ENCODE measurements at places on chromosomes 1 and 21.

GRCh38 chr1:106995970-106996369, 60.5 kb upstream of the PRMT6 start:
- DNase-seq: no peak

GRCh38 chr1:61851849-61852669, 109.8 kb downstream of the PATJ start:
- no peak for DNase-seq

GRCh38 chr1:113101588-113101987, 28.6 kb downstream of the LRIG2 start:
- DNase-seq: no peak

GRCh38 chr1:40265919-40266318, 7.9 kb downstream of the ZMPSTE24 start:
- DNase-seq: no peak

GRCh38 chr21:43764576-43765495, 11.3 kb downstream of the CSTB start:
- DNase-seq: no peak

DNA sequence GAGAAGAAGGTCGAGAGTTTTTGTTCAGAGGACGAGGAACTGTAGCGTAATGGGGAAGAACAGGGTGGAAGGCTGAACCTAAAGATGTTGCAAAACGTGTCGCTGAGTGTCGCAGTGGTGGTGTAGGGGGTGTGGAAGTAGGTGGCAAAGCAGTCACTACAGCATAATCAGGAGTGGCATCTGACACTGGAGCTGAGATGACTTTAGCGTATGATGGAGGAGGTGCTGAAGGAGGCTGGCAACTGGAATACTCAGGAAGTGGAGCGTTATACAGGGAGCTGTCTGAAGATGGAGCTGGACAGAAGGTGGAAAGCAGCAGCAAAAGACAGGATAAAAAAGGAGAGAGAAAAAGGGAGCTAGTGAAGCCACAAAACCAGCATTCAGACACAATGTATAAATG, 89.9 kb upstream of the LBR start:
- DNase-seq: no peak

- peak; percentile 1 for DNase-seq
Measured at GRCh38 chr1:15046487-15047165, 106.9 kb upstream of the TMEM51 start.

DNA sequence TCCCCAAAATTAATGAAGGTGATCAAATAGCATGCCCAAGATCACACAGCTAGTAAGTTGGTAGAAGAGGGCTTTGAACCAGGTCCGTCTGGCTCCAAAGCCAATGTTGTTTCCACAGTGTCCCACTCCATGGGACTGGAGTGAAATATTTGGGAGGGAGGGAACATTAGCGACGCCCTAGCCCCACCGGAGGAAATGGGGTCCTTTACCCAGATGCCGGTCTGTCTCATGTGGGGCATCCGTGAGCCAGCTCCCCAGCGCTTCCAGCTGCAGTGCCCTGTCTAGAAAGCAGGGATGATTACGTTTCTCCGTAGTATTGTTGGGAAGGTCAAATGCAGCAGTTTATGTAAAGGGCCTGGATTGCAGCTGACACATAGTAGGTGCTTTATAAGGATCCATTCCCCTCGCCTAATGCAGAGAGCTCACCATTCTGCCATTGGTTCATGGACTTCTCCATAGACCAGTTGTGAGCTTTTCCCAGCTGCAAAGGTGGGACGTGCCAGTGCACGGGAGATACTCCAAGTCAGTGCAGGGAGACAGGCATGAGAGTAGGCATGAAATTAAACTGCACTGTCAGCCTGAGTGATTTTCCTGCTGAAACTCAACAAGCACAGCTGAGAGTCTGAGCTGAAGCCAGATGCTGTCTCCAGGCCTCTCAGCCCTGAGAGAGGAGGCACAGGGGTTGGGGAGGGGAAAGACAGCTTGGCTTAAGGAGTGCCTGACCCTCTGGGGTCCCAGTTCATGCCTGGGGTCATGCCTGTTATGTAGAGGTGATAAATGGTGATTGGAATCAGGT, 24.7 kb downstream of the QSOX1 start:
- no peak for DNase-seq

DNA sequence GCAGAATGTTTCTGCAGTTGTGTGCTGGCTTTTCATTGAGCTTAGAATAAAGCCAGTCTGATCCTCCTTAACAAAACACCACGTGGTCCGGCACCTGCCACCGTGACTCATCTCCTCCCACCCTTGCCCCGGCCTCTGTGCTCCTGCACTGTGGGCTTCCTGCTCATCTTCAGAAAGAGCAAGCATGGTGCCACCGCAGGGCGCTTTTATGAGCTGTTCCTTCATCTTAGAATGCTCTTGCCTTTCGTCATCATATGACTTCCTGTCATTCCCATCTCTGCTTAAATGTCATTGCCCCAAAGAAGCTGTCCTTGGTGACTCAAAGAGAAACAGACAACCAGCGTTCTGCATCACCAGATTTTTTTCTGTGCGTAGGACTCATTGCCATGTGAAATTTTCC, 117.8 kb downstream of the HHAT start:
- peak; percentile 66 for DNase-seq

DNA sequence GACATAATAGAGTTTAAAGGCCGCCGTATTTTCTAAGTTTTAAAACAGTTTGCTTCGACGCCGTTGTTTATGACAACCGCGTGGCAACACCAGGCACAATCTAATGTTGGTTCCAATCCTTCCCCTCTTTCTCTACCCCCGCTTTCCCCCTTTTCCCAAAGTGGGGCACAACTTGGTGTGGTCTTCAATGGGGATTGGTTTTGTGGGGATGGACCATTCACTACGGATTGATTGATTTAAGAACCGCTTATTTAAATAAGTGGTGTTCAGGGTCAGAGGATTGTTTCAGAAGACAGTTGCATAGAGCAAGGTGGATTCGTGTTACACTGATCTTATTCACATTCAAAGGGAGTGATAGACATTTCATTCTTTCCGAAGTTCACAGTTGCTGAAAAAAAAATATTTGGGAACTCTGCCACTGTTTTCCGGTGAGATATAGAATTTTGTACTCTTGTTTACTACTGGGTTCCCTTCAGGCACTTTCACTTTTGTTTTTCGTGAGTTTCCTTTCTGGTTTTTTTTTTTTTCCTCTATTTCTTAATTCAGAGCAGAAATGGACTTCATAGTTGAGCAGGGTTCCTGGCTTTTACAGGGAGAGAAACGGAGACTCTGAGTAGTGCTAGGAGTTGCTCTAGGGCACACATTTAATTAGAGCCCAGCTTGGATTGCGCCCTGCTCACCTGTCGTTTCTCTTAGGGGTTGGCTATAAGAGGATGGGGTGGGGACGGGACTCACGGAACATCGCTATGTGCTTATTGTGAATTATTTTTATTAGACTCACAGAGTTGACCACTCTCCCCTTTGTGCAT, 79.6 kb upstream of the AK4 start:
- DNase-seq: no peak

GRCh38 chr1:232868793-232869491, 63.7 kb downstream of the MAP10 start:
- DNase-seq: no peak

DNA sequence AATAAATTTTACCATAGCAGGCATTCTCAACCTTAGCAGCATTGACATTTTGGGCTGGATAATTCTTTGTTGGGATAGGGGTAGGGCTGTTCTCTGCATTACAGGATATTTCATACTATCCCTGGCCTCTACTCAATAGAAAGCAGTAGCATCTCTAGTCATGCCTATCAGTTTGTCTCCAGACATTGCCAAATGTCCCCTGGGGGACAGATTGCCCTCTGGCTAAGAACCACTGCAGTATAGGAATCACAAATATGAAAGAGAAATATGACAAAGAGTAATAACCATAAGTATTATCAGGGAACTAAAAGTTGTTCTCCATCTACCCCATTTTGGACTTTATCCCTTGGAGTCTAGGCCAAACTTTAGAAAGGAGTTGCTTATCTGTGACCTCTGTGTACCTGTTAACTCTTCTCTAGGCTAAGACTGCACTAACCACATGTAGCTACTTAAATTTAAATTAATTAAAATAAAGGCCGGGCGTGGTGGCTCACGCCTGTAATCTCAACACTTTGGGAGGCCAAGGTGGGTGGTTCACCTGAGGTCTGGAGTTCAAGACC, 76.1 kb downstream of the AGO3 start:
- DNase-seq: no peak

- DNase-seq: no peak
Measured at GRCh38 chr21:27219068-27219467, 252.2 kb upstream of the ADAMTS5 start.

DNA sequence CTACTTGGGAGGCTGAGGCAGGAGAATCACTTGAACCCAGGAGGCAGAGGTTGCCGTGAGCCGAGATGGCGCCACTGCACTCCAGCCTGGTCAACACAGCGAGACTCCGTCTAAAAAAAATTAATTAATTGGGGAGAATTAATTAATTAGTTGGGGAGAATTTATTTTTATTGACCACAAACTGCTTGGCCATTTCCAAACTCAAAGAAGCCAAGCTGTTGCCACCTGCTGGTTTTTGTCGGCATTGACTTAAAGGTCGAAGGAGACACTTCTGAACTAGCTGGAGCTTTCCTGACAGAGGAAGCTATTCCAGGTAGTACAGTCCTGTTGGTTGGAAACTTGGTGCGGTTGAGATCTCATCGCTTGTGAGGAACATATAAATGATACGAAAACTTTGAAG, 13.1 kb downstream of the MAP1LC3C start:
- no peak for DNase-seq

GRCh38 chr1:43666608-43667007, 16.7 kb downstream of the KDM4A start:
- no peak for DNase-seq

Measured in activated effector memory CD4-positive, alpha-beta T cell treated with Interleukin-2 at 50 U/mL for 16 hours (primary cell).